Activated naive CD8-positive, alpha-beta T cell treated with anti-CD3 and anti-CD28 coated beads, Interleukin-2, amount 10 ng/mL, durations not matched to agents 7 days and 5 days (primary cell): ENCODE measurements at places on chromosomes 3 and 15. TPM values are rescaled to one million over a fixed set of nuclear protein-coding genes. Genes with fewer than 3 reads are reported as not detected.

DNA sequence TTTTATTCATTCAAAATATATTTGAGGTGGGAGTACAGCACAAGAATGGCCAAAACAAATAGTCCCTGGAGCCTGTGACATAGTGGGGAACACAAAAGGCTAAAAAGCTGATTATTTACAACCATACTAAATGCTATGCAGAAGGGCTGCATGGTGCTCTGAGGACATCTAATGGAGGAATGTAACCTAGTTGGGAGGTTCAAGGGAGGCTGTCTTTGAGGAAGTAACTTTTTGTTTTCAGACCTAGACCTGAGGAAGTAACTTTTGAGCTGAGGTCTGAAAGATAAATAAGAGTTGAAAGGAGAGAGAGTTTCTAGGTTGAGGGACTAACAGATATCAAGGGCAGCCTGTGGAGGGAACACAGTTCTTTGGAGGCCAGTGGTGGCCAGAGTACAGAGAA lies 34.8 kb upstream of the RASA2 start:
- no peak for DNase-seq

DNA sequence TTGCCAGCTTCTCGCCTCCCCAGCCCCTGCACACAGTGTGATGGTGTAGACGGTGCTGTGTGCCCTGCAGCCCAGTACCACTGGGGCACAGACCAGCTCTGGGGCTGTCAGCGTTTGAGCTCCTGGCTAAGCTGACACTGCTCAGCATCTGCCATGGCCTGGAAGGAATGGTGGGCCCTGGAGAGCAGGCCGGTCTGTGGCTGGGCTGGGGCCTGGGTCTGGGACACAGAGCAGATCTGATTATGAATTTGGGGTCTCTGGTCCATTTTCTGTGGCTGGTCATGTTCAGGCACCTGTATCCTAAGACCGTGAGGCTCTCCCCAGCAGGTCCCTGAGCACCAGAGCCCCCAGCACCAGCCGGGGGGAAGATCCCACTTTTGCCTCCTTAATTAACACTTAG lies 34.7 kb downstream of the HCN4 start:
- DNase-seq, result no peak

The SERINC4 gene
- total RNA-seq, result 0.14 TPM

DNA sequence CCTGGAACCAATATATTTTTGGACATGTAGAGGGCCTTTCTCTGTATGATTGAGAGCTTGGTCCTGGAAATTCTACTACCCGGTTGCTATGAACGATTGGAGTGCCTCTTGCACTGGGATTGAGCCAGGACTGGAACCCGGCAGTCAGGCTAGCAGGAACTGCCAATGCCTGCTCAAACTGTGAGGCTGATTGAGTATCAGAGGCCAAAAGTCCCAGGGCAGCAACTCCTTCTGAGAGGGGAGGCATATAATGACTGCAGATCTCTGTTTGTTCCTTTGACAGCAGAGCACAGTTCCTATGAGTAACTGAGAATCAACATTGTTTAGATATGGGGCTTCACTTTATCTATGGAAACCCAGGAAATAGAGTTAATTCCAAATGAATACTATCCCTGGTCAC lies 12.9 kb downstream of the IQCH start:
- no peak for DNase-seq

DNA sequence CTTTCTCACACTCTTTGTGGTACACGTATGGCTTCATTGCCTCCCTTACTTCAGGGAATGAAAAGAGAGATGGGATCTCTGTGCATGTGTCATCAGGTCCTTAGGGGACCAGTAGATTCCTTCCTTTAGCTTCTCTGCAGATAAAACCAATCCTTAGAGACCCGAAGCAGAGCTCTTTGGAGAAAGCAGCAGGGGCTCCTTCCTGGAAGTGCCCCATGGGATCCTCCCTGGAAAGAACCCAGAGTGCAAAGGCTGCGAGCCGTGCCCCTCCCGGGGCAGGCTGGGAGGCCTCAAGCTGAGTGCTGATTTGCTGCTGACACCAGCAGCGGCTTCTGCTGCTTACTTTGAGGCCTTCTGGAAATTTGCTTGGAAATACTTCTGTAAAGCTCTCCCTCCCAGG lies 328.6 kb upstream of the RGMA start:
- DNase-seq, result no peak

GRCh38 chr3:37136067-37136466 lies 38.3 kb downstream of the LRRFIP2 start:
- no peak for DNase-seq

DNA sequence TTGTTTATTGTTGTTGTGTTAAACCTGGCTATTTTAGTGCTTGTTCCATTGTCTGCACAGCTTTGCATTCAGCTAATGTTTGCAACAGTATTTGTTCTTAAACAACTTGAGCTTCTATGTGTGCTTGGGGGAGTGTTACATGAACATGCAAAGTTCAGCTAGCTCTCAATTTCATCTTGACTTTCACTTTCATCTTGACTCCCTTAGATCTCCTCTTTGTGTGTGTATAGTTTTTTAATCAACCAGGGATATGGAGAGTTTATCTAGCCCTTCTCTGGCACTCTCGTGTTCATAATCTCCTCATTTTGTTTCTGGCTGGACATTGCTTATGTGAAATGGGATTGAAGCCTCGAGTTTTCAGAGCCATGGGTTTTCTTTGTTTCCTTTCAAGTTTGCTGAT lies 212.4 kb upstream of the ZBTB20 start:
- DNase-seq, result no peak

The CNTN4 gene
- not detected for total RNA-seq

The SLC28A1 gene
- total RNA-seq, result not detected

- DNase-seq, result no peak
These were observed 210.9 kb downstream of the ZIC1 start for GRCh38 chr3:147619921-147620560.

DNA sequence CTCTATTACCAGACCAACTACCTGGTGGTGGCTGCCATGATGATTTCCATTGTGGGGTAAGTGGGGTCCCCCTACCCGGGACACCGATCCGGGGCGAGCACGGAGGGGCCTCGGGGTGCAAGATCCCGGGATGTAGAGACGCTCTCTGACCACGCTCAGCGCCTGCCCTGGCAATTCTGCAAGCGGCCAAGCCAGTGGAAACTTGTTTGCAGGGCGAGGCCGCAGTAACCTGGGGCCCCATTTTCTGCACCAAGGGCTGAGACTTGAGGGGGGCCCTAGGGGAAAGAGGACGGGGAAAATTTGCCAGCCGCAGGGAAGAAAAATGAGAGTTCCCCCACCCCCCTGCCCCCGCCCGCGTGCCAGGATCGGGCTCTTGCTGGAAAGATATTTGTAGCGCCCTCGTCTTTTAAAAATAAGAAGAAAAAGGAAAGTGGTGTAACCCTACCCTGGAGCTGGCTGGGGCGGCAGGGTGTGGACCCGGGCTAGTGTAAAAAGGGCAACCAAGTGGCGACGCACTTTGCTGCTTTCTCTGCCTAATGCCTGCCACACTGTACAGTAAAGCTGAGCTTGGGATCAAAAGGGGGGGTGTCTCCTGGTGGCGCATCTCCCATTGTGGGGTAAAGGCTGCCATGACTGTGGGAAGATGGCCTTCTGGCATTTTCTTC lies 563 bp downstream of the ARL6IP5 start:
- DNase-seq, result no peak

DNA sequence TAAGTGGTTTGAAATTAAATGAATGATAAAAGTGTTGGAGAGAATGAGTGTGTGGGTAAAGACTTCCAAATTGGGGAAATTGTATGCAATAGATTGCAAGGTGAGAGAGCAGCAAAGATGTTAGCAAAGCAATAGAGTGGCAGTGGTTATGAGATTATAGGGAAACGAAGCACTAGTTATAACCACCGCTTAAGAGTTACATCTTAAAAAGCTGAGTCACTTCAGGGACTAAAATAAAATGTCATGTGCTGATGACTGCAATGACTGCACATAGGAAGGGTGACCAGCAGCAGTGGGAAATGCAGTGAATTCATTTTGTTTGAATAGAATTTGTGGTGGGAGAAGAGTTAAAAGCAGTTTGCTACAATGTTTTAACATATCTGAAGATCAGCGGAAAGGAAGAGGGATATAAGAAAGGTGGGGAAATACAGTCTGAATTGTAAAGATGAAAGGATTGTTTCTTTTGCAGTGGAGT lies 127.3 kb downstream of the RAP2B start:
- DNase-seq, result no peak

The CCR1 gene
- 58.6 TPM for total RNA-seq

- no peak for DNase-seq
These were observed 405.3 kb downstream of the VPS13C start for GRCh38 chr15:61654918-61655317.

GRCh38 chr3:128482175-128482574 lies 10.8 kb downstream of the GATA2 start:
- DNase-seq, result no peak

DNA sequence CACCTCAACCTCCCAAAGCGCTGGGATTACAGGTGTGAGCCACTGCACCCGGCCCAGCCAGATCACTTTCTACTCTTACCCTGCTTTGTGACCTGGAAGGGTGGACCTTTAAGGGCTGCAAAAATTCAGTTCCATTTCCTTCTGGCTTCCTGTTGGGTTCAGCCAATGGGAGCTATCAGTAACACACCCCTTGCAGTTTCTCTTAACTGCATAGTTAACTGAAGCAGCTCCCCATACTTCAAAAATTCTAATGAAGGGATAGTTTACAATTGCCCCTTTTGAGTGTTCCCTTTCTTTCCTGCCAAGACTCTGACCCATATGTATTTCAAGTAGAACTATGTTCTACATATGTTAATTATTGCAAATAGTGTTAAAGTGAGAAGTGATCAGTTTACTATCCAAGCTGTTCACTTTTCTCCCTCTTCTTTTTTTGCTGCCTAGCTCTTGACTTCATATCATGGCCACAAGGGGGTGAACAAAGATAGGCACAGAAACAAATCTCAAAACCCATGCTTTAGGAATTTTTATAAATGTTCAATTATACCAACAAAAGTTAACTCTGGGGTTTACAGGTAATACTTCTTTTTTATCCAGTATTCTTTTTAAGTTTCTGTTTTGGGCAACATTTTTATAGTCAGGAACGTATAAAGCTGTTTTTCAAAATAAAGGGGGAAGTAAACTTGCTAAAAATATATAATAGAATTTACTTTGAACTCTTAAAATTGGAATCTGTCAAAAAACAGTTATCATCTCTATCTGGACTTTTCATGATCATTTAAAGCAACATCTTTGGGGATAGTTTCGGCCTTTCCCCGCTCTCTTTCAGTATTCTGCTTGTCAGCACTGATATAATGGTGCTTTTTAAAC lies 8.1 kb downstream of the PGBD4 start:
- DNase-seq, result no peak

DNA sequence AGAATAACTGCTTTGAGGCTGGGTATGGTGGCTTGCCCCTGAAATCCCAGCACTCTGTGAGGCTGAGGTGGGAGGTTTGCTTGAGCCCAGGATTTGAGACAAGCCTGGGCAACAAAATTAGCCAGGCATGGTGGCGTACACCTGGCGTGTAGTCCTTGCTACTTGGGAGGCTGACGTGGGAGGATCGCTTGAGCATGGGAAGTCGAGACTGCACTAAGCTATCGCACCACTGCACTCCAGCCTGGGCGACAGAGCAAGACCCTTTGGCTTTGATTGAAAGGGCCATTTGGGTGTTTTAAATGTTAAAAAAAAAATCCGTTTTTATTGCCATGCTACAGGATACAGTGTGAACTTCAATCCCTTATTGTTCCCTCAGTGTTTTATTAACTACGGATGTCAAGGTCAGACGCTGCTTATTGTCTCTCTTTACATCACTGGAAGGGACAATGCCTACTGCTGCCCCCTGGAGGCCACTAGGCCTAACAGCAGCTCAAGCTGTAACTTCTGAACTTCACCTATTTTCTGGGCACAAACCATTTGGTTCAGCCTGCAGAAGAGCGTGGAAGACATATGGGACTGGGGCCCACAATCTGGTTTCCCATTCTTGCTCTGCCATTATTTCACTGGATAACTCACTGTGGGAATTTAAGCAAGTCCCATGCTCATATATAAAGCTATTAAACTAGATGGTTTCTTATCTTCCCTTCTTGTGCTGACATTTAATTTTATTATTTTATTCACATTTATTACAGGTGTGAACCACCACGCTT lies 15.3 kb upstream of the IREB2 start:
- DNase-seq, result peak; percentile 62

The FHIT gene
- total RNA-seq, result 3.7 TPM

The LCTL gene
- not detected for total RNA-seq

DNA sequence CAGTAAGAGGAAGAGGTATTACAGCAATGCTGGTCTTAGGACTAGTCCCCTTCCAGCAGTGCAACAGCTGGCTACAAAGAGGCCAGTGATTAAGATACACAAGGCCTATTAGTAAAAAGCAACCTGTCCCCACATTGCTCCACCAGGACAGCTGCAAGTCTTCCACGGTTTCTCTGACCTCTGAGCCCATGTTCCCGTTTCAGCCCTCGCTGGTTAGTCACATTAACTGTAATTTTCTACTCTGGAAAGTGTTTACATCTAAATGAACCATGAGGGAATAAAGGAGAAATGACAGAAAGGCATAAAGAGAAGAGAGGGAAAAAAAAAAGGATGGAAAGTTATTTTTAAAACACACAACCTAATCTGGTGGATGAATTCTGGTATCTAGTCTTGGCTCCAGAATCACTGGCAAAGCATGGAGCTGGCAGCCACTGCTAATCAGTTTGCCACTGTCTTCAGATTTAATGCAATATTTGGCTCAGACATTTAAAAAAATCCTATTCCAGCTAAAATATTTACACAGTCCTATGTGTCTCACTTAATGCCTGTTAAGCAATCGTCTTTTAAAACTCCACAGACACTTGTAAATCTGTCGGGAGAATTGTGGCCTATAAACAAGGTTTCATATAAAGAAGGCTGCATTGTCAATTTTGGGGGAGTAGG lies 154.9 kb downstream of the GREM1 start:
- no peak for DNase-seq

DNA sequence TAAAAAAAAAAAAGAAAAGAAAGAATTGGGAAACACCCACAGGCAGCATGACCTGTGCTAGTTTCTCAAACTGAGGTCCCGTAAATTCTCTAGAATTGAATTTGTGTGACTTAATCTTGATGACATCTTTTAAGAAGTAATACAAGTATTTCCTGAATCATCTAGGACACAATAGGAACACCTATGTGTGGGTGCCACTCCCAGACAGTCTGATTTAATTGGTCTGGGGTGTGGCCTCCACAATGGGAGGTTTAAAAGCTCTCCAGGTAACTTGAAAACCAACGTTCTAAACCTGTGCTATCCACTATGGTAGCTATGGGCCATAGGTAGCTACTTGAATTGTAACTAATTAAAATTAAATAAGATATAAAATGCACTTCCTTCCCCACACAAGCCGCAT lies 28.1 kb downstream of the CFAP92 start:
- no peak for DNase-seq

GRCh38 chr3:4045756-4046155 lies 246.5 kb downstream of the LRRN1 start:
- DNase-seq, result no peak

DNA sequence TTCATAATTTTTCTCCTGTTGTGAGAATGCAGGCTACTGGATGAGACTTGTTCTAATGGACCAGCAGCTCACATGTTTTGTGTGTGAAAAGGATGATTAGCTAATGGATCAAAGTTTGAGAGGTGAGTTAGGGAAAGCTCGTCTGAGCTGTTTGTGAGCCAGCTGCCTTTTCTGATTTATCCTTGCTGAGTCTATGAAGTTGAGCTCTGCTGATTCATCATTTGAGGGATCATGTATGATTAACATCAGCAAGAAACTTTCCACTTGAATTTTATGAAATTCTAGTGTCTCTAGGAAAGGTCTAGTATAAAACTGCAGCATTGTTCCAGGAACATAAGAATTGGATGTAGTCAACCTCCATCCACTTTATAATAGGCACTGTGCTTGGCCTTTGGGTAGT lies 698.7 kb downstream of the NTRK3 start:
- no peak for DNase-seq
